ENCODE measurements at places on chromosomes 16 and 17.

- no peak for DNase-seq
These were observed 76.0 kb downstream of the VMP1 start for GRCh38 chr17:59783221-59784047.

- no peak for DNase-seq
These were observed 6.6 kb downstream of the HIC1 start for GRCh38 chr17:2061441-2061958.

- no peak for DNase-seq
These were observed 25.6 kb downstream of the ATP6V0A1 start for GRCh38 chr17:42484304-42484703.

- no peak for DNase-seq
These were observed 22.8 kb downstream of the ANKFN1 start for GRCh38 chr17:56176091-56176490.

- DNase-seq, result no peak
These were observed 51.2 kb downstream of the SKAP1 start for GRCh38 chr17:48378708-48379392.

GRCh38 chr17:64278614-64279013 is 15.6 kb upstream of the TEX2 start:
- no peak for DNase-seq

DNA sequence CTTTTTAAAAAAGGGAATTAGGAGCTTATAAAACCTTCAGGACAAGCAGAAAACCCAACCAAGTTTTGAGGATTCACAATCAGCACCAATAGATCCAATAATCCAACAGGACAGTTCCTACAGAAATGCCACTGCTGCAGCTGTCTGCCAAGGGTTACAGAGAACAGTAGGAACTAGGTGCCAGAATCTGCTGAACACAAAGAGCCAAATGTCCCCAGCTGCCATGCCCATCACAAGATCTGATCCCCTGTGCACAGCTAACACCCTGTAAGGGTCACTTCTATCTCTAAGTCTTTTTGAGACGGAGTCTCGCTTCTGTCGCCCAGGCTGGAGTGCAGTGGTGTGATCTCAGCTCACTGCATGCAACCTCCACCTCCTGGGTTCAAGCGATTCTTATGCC is 262.3 kb downstream of the STX8 start:
- no peak for DNase-seq

DNA sequence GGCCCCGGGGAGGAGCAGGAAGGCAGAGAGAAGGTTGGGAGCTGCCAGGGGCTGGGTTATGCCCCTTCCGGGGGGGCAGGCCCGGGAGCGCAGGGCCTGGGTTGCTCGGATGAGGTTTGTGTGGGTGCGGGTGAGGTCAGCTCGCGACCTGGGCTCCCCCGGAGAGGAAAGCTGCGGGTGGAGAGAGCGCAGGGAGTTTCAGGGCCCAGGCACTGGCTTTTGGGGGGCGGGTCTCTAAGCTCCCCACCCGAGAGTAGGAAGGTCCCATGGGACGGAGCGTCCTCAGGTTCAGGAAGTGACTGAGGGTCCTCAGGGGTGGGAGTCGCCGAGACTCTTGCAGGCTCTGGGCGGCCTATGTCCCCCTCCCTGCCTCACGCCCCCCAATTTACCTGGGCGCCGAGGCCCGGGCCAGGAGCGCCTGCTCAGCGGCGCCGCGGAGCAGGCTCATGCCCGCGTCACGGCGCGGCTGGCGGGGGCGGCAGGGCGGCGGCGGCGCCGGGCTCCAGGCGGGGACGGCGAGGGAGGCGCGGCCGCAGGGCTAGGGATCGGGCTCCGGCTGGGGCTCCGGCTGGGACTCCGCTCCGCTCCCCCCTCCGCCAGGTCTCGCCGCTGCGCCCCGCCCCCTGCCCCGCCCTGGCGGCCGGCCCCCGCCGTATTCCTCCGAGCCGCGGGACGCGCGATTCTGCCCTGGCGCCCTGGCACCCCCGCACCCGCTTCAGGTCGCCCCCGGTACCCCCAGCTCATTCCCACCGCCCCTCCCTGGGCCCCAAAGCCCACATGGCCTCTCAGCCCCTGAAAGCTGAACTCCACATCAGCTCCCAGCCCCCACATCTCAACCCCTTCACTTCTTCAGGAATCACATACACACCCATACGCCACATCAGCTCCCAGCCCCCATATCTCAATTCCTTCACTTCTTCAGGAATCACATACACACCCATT is at the start of gene DOK4:
Gene DOK4 (minus strand): TSS at position 578 of the 942 bp plus-strand sequence. CDS start 6,986 bp downstream, outside the sequence.
- DNase-seq, result no peak

GRCh38 chr17:68878226-68878885 is 76.8 kb downstream of the ABCA8 start:
- no peak for DNase-seq

GRCh38 chr17:1365445-1366039 is 34.5 kb downstream of the YWHAE start:
- DNase-seq, result no peak

DNA sequence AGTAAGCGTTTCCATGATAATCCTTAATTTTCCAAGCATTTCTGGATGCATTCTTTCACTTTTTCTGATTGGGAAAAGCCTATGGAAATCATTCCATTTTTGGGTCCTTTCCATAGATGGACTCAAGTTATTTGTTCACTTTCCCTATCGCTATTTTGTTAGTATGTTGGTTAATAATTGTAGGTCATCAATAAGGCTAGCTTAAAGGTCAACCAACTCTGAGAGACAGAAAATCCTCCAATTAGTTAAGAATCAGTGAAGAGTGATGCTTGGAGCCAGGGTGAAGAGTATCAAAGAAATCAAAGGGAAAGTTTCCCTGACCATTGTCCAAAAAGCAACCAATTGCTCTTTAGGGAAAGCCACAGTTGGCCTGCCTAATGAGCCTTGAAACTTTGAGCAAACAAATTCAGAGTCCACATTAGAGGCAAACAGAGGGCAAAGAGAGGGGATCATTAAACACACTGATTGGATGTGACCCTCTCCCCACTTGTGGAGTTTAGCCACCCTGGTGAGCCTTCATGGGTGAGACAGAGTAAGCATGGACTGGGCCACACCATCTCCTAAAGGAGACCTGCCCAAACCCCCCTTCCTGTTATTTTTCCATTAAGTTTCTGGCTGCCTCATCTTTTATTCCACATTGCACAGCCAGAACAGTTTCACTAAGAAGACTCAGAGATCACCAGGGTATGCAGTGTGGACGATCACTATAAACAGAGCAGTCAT is 133.4 kb upstream of the DYNLRB2 start:
- no peak for DNase-seq

DNA sequence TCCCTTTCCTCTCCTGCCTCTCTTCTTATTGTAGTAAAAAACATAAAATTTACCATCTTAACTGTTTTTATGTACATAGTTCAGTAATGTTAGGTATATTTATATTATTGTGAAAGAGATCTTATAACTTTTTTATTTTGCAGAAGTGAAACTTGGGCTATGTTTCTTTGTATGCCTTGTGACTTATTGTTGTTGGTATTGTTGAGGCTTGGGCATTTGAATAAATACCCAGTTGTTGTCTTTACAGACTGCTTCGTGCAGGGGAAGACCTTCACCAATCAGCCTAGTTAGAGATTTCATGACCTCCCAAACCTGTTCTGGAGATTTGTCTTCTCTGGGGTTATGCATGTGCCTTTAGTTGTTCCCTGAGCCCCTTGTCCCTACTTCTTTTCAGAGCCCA is 31.9 kb downstream of the REXO5 start:
- no peak for DNase-seq

- DNase-seq, result no peak
These were observed 86.5 kb downstream of the C16orf78 start for GRCh38 chr16:49459953-49460735.

- no peak for DNase-seq
These were observed 19.8 kb downstream of the TMEM94 start for GRCh38 chr17:75476271-75476671.

GRCh38 chr17:5499476-5500231 is 13.3 kb downstream of the MIS12 start:
- no peak for DNase-seq

DNA sequence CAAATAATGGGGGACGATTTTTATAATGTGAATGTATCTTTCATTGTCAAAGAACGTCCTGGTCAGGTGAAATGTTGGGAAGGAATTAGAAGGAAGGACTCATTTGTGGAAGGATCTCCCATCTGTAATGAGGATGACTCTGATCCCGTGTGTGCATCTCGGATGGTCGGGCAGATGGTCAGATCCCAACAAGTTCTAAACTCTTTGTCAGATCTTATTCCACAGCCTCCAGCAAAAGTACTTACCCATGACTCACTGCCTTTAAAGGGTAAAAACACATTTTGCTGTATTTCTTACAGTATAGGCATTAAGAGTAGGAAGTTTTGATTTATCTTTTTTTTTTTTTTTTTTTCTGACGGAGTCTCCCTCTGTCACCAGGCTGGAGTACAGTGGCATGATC is 539 bp upstream of the KRTAP4-8 start:
- no peak for DNase-seq

GRCh38 chr17:4750606-4751005 is 10.9 kb upstream of the CXCL16 start:
- no peak for DNase-seq

DNA sequence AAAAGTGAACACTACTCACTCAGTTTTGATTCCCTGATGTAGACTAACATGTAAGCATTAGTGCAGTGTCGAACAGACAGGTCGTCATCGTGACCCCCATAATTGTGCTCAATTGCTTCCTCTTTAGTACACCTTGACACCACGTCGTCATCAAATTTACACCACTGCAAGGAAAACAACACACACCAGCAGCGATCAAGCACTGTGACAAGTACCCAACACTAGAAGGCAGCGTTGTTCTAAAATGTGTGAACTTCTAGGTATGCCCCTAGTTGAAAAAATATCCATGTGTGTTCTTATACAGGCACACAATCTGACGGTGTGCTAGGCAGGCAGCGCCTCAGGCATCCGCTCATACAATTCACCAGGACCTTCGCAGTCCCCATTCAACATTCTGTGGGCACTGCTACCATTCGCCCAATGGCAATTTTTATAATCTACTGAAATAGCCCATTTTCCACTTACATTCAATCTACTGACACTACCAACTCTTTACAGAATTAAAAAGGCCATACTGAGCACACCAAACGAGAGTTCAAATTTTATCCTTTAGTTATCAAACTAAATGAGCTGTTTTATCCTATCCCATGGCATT is 23.1 kb downstream of the LITAFD start:
- no peak for DNase-seq

DNA sequence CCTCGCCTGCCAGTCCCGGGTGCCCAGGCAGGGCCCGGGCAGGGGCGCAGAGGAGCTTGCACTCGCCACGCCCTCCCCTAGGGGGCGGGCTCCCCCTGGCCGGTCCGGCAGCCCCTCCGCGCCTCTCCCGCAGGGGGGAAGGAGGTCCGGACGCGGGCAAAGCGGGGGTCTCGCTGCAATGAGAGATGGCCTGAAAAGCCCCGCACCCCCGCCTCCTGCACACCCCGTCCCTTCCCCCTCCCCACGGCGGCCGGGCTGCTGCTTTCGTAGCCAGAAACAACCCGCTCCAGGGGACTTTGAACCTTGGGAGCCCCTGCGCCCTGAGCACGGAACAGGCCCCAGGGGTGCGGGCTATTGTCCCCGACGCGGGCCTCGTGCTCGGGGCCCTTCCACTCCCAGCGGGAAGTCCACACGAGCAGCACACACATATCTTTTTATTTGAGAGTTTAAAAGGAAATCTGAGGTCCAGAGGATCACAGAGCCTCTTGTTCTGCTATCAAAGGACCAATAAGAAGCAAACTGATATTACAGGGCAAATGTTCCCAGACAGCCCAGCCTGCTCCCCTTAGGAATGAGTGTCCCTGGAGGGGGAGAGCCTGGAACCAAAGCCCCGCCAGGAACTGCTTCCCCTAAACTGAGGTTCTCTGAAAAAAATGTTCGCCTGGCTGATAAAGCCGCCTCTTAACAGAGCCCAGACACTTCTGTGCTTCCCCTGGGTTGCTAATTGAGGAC is 5.8 kb upstream of the CBX4 start:
- DNase-seq, result no peak

- DNase-seq, result no peak
These were observed 101.6 kb downstream of the PRKCA start for GRCh38 chr17:66403846-66404556.

DNA sequence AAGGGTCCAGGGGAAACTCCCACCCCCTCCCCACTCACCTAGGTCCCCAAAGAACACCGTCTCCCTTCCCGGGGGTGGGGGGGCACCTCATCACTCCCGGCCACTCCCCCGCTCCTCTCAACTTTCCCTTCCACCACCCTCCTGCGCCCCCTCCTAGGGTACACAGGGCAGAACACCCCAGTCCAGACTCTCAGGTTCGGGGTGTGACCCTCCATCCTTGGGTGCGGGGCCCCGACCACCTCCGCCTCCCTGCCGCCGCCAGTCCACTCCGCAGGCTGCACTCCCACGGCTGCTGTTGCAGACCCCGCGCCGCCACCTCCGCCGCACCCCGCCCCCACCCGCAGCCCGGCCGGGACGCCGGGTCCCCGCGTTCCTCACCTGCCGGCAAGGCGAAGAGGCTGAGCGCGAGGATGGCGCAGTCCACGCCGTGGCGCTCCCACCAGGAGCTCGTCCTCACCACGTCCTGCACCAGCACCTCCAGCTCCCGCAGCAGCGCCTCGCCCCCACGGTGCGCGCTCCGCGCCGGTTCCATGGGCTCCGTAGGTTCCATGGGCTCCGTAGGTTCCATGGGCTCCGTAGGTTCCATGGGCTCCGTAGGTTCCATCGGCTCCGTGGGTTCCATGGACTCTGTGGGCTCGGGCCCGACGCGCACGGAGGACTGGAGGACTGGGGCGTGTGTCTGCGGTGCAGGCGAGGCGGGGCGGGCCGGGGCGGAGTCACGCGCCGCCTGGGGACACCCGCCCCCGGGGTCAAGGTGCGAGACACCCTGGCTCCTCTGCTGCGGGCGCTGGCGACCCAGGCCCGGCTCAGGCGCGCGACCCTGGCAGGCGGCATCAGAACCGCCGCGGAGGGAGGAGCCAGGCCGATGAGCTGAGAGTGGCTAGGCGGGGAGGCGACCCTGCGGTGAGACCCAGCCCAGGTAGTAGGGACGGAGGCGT is at the start of gene FADS6:
Gene FADS6 (minus strand): TSS at position 660 of the 938 bp plus-strand sequence. CDS start 38 bp downstream, at position 622.
- DNase-seq, result no peak

DNA sequence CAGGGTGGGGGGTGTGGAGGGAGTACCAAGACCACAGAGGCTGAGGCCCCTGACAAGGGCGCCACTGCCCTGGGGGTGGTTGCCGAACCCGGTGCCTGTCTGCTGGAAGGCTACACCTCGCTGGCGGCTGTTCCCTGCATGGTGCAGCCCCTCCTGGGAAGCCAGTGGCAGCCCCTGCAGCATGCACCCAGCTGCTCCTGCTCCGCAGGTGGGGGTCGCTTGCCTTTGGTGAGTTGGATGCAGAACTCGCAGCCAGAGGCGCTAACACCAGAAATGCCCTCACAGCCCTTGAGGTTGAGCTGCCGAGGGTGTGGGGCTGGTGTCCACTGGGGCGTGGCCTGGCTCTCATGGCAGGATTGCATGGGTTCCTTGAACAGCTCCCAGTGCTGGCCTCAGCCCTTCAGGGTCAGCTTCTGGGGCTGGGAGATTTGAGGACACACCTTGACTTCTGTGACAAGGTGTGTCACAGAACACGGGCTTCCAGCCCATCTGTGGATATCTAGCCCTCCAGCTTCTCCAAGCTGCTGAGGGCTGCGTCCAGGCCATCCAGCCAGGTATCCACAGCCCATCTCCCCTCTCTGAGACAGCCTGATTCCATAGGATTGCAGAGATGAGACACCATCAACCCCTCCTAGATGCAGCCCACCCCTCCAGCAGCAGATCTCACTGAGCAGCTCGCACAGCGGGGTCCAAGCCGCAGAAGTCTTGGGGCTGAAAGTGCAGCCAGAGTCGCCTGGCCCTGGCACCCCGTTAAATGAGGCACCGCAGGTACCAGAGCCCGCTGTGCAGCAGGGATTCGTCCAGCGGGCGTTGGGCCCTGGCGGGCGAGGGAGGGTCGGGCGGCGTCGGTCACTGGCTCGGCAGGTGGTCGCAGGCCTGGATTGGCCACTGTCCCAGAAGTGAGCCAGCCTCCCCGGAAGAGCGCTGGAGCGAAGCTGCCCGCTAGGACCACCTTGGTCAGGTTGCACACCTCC is 586.3 kb downstream of the KCNJ18 start:
- no peak for DNase-seq
